ENCODE measurements at places on chromosomes 12 and 14.

DNA sequence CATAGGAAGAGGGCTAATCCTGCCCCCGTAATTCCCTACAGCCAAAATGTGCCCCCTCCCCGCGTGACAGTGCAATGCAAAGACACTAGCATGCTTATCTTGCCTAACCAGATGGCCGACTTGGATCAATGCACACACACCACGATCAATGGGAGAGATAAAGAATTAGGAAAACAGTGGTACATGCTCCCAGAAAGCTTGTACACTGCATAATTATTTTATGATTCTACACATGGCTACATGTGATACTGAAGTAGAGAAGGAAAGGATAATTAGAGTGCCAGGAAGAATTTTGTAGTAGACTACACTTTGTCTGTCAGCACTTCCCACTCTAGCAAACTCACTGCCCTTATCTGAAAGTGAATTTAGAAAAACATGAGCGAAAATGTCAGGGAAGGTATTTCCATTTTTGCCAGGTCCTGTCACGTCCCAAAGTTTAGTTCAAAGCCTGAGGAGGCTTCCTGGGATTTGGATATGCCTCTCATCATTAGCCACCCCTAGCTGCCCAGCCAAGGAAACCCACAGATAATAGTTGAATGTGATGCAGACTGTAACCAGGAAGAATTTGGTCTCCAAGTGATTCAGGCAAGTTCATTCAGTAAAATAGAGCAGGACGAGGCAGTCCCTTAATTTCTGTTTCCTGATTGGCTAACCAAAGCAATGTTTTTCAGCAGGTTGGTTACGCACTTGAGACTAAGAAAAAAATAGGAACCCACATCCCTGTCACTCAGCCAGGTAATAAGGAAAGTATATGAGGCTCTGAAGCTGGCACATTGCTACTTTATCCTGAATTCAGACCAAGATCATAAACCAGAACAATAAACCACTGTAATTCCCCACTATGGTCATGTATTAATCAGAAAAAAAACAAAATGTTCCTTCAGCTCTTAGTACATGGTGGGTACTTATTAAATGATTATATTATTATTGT, 199.6 kb upstream of the OTX2 start:
- no peak for DNase-seq

DNA sequence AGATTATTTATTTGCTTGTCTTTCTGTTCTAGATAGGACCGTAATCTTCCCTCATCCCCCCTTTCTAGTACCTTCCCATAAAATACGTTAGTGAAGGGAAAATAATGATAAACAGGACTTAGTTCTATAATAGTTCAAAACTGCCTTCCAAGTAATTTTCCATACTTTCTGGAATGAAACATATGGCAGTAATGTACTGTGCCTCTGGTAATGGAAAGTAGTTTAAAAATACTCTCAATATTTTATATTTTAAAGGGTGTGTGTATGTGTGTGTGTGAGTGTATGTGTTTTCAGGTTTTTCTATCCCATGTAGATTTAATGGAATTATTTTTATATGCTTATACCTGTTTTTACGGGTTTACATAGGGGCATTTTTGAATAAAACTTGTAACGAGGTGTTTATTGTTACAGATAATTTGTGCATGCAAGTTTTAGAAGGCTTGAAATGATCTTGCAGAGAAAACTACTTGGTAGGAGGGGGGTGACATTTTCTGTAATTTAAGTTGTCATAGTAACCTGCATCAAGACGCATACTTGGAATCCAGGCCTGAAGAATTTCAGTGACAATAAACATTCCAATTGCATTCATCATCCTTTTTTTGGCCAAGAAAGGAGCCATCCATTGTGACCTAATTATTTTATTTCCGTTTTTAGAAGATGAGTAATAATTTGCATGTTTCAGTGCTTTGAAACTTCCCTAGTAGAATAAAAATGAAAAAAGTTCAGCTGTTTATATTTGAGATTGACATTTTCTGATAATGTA, 38.9 kb downstream of the RASSF8 start:
- no peak for DNase-seq

DNA sequence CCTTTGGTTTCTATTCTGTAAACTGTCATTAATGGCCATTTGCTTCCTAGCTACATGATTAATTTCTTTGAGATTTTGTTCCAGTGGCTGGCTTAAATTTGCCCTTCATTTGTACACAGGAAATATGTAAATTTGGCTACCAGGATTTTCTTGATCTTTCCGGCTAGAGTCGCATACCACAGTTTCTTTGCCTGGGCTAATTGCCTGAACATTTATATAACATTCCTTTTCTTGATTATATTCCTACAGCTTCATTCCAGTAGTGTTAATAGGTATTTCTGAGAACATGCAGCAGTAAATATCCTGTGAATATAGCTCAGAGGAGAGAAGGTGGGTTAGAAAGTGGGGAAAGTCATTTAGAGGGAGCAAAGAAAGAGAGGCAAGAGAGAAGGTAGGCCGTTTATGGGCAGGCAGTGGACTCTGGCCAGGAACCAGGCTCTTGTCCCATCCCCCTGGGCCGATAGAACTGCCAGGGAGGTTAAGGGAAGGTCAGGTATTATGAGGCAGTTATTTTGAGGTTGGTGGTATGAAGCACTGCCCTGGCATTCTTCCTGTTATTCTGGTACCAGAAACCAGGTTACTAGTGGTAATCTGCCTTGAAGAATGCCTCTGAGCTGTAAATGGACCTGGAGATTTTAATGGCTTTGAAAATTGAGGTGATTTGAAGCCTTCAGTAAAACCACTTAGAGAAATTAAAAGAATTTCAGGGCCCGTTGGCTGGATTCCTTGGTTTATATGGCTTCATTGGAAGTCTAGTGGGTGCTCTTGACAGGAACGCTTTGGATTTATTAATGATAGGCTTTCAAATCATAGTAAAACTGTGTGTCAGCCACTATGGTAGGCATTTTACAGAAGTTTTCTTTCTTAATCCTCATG, 4.4 kb downstream of the RNF10 start:
- DNase-seq: no peak

DNA sequence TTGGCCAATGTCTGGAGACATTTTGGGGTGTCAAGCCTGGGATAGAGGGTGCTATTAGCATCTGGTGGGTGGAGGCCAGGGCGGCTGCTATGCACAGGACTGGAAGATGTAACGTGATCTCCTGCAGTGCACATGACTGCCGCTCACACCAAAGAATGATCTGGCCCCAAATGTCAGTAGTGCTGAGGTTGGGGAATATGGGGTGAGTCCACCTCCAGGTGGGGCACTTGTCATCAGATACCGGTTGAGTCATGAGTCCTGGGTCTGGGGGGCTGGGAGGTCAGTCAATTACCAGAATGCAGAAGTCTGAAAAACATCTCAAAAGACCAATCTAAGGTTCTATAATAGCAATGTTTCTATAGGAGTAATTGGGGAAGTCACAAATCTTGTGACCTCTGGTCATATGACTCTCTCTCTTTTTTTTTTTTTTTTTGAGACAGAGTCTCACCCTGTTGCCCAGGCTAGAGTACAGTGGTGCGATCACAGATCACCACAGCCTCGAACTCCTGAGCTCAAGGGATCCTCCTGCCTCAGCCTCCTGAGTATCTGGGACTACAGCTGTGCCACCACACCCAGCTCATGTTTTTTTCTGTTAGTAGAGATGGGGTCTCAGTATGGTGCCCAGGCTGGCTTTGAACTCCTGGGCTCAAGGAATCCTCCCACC, 6.0 kb upstream of the SDSL start:
- DNase-seq: no peak

GRCh38 chr12:79687711-79688260, 3.0 kb downstream of the PAWR start:
- no peak for DNase-seq

- no peak for DNase-seq
Observed at GRCh38 chr12:55797550-55797949, 20.0 kb downstream of the SARNP start.

- DNase-seq: no peak
Observed at GRCh38 chr12:54138219-54138618, 50.6 kb downstream of the SMUG1 start.

- DNase-seq: no peak
Observed at GRCh38 chr12:63855299-63855698, 10.8 kb downstream of the SRGAP1 start.

- no peak for DNase-seq
Observed at GRCh38 chr12:98439981-98440581, 75.3 kb upstream of the TMPO start.

GRCh38 chr12:78146365-78146772, 315.7 kb downstream of the NAV3 start:
- no peak for DNase-seq

DNA sequence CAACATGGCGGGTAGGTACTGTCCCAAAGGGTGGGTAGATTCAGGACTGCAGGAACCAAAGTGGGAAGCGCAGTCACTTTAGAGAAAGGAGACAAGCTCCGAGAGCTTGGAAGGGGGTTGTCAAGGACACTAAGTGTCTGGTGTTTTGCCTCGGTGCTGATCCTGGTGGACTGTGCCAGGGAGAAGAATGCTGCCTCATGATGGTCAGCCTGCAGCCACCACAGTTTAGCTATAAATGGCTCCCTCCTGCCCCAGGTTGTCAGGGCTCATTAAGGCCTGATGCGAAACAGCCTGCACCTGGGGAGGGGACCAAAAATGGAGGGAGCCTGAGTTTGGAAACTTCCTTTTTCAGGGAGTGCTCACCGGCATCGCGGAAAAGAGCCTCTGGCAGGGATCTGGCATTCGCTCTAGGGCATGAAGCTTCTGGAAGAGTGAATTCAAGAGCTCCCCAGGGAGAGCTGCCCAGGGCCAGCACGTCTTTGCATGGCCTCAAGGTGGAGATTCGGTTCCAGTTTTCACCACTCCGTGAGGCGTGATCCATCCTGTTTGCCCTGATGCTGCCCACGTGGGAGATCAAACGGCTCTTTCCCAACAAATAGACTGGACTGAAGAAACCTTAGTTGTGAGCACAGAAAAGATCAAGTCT, 164.0 kb downstream of the FOXN3 start:
- DNase-seq: no peak

DNA sequence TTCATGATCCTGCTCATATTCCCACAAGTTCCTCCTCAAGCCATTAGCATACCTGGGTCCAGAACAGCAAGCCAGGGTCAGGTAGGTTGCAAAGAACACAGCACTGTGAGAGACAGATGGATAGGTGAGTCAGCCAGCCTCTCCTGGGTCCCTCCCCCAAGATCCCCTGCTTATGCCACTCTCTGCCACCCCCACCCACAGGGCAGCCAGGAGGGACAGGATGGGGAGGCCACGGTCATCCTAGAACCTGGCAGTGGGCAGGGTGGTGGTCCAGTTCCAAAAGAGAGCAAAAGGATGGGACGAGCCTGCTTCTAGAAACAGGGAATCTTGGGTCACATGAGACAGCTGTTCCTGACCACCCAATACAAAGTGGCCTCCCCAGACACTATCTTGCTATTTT, 12.7 kb downstream of the FAIM2 start:
- no peak for DNase-seq

GRCh38 chr14:79652513-79653307, 558.6 kb downstream of the DIO2 start:
- no peak for DNase-seq

DNA sequence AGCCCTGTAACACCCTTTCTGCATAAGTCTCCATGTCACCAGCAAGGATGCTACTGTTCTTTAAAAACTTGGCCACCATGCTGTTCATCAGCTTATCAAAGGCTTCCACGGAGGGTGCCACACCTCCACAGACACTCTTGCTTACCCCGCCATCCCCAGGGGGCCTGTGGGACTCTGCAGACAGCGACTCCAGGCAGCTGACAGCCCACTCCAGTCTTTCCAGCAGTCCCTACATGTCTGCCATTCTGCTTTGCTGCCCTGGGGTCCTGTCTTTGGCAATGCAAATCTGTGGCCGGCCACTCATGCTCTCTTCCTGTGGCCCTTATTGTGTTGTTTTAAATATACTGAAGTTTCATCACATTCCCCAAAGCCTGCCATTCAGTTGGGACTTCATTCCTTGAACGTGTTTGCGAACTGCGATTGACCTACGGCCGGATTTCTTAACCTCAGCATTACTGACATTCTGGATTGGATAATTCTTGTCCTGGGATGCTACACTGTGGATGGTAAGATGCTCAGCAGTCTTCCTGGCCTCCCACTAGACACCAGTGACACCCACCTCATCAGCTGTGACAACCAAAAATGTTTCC, 125.6 kb downstream of the FOXN3 start:
- no peak for DNase-seq

DNA sequence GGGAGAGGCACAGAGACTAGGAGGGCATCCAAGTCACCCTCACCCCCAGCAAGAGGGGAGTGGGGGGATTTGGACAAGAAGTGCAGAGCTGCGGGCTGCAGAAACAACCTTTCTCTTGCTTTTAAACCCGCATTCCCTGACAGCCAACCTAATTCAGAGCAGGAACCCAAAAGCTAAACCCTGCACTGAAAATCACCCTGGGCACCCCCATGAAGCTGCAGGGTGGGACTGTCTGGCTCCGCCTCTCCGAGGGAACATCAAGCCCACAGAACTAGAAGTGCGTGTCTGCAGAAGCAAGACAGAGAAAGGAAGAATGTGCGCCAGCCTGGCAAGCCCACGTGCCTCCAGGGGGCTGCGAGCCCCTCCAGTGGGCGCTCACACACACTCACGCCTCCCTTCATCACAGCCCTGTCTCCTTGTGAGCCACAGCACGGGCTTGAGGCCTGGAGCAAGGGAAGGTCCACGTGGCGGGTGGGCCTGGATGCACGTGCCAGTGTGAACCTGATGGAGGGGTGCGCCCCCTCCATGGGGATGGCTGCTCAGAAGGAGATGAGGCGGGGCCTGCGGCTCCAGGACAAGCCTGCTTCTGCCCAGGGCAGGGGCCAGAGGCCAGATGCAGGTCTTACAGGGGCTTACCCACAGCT, 27.8 kb upstream of the PNMA1 start:
- peak; percentile 57 for DNase-seq

GRCh38 chr12:118107011-118107410, 3.2 kb upstream of the VSIG10 start:
- DNase-seq: no peak

- DNase-seq: no peak
Observed at GRCh38 chr12:107544937-107545336, 140.7 kb upstream of the PWP1 start.

- no peak for DNase-seq
Observed at GRCh38 chr14:89307409-89307808, 109.6 kb downstream of the FOXN3 start.

GRCh38 chr14:85234156-85235025, 295.6 kb upstream of the FLRT2 start:
- no peak for DNase-seq

GRCh38 chr14:34931206-34931605, 51.6 kb upstream of the SRP54 start:
- DNase-seq: peak; percentile 57

- DNase-seq: no peak
Observed at GRCh38 chr14:76729258-76729657, 32.0 kb upstream of the VASH1 start.

DNA sequence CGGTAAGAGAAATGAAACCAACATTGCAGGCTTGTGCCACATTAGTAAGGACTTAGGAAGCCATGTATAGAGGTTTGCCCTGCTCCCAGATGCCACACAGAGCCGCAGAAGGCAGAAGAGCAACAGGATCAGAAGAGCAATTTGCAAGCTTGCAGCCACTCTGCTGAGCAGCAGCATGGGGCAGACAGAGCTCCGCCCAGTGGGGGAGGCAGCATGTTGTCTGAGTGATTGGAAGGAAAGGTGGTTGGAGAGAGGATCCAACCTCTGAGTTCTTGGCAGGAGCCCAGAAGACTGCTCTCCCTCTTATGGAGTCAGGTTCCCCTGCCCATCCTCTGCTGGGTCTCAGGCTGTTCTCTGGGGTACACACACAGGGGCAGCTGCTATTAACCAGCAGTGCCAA, 2.3 kb upstream of the KRT6A start:
- no peak for DNase-seq

Measured in CD4-positive, alpha-beta T cell treated with Interleukin-6 for 4 hours (primary cell).